ENCODE measurements at places on chromosomes 2 and 18.

DNA sequence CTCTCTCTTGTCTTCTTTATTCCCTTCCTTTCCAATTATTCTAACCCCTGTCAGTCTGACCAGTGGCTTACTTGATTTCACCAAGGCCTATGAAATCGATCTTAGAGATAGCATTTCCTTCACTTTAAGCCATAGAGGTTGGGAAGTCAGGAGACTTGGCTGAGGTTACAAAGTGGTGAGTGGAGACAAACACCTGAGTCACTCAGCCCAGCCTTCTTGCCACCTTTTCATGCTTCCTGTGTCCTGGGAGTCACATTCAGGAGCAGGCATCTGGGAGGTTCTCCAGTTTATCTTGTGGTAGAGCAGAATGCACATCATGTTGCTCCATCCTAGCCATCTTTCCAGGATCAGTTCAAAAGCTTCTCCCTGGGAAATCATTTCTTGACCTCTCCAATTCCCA, 59.1 kb downstream of the VSNL1 start:
- DNase-seq, result no peak

DNA sequence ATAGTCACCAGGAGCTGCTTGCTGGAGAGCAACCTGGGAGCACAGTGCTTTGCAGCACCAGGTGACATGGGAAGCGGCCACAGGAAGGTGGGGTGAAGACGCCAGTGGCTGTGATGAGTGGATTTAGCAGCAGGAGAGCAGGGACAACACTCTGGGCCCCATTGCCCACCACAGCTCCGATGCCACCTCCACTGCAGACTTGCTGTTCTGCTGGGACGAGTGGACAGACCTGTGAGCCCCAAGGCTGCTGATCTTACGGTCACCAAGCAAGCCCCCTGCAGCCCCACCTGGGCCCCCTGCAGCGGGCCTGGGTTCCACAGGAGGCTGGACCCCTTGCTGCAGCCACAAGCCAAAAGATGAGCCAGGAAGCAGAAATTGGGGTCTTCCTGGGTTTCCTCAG, 73.7 kb downstream of the CTIF start:
- DNase-seq, result no peak

- DNase-seq, result no peak
Measured at GRCh38 chr2:149904352-149905175, 317.0 kb upstream of the MMADHC start.

DNA sequence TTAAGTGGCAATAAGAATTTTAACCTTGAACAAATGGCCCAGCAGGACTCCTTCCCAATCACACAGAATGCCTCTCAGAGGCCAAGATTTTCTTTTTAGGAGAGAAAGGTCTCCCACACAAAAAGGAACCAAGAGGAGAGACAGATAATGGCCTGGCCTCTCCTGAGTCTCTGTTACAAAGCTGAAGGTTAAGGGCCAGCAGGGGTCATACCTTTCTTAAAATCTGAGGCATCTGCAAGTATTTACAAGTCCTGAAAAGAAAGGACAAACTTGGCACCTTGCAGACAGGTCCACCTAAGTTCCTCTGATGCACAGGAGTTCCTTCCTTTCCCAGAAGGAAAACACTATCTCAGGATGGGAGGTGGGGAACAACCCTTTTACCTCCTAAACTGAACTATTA, 142.3 kb downstream of the TMEM163 start:
- DNase-seq, result no peak

DNA sequence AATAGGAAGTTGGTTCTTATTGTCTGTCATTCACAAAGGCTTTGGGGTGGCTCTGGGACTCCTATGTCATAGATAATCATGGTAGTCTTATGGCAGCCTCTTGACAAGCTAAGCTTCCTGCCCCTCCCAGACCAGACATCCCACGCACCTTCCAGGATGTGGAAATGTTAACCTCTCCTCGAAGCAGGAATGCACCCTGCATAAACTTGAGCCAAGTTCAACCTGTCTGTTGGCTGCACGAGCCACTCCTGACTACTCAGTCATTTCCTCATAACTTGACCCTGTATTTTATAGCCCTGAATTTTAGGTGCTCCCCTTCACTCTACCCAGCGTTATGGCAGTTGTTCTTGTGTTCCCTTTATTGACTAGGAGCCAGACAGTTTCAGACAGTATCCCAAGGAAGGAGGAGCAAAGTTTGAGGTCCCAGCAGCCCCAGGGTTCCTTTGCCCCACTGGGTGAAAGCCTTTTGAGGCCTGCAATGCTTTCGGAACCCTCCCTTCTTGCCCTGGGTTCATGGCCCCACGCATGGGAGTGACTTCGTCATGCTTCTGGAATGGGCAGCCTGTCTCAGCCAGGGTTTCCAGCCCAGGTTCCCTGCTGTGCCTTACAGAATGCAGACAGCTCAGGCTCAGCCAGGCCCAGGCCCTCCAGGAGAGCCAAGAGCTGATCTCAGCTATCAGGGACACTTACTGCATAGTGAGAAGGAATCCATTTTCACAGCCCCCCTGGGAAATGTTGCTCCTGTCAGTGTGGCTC, 15.6 kb upstream of the INO80C start:
- DNase-seq, result no peak

DNA sequence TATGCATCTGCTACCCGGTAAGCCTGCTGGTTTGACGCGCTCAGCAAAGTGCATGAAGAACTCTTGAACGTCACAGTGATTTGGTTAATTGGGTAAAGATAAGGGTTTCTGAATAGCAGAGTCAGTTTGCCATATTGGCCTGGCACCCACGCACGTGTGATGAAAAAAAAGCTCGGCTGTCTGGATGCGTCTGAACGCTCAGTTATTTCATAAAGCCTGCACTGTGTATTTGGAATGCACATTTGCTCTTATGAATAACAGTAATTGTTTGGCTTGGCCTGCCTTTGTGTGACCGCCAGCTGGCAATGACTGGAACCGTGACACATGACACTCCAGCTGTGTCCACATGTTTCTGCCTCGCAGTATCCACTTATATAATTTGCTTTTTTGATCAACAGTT, 129.2 kb upstream of the MEIS1 start:
- no peak for DNase-seq

DNA sequence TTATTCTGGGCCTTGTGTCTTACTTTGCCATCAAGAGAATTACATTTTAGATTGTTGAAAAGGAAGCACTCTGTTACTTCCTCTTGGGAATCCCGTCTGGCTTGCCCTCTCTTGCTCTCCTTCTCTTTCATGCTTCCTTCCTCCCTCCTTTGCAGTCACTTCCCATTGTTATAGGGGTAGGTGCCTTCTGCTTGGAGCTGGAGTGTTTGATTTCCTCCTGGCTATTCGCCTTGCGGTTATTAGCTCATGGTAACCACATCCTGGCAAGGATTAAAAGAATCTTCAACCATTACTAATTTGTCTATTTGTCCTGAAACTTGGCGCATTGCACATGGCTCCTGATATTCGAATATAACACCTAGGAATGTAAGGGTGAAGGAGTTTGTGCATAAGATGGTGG, 115.0 kb downstream of the CERS6 start:
- no peak for DNase-seq

DNA sequence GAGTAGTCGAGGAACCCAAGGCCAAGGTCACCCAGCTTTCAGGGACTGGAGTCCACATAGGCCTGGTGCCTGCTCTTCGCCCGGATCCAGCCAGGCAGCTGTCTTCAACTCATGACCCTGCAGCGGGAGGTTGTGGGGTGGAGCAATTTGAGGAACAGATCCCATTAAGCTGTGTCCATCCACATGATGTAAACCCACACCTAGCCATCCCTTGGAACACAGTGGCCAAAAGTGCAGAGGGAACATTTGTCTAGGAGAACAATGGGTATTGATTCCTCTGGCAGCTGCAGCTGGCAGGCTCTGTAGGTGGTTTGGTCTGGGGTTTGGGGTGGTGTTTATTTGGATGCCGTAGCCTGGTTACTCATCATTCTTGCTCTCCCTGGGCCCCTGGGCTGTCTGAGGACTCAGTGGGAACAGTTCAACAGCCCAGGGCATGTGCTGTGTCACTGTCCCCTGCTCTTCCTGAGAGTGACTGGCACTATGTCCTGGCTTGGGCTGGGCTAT, 99.4 kb downstream of the TFCP2L1 start:
- no peak for DNase-seq

DNA sequence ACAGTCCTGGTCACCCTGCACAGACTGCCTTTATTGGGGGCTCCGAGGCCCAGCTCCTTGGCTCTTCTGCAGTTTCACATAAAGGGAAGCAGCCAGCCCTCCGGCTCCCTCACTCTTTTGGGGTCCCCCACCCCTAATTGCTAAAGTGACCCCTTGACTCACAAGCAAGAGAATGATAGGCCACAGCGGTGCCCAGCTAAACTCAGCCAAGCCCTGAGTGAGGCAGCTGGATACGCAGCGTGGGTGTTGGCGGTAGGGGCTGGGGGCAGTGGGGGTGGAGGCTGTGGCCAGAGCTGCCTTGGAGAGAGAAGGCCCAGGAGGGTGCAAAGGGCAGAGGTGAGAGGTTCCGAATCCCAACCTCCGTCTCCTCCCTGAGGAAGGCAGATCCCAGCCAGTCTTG, 25.5 kb upstream of the ALPP start:
- DNase-seq, result no peak

DNA sequence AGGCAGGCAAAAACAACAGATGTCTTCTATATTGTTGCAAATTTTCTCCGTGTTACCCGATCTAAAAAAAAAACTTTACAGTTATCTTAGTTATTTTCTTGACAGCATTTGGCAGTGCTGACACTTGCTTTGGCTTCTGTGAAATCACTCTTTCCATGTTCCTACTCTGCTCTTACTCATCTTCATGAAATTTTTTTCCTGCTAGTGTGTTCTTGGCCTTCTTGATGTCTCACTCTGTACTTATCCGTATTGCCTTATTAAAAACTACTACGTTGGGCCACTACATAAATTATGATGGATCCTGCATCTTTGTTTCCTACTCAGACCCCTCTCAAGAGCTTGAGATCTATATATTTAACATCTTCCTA, 134.4 kb downstream of the IKZF2 start:
- no peak for DNase-seq

DNA sequence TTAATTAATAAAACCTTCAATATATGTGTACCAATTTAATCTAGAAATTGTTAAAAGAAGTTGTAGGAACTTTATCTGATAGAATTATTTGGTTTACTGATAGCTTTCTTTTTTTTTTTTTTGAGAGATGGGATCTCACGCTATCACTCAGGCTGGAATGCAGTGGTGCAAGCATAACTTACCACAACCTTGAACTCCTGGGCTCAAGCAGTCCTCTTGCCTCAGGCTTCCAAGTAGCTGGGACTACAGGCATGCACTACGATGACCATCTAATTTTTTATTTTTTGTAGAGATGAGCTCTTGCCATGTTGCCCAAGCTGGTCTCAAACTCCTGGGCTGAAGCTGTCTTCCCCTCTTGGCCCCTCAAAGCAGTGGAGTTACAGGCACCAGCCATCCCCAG, 66.8 kb downstream of the CCDC138 start:
- DNase-seq, result no peak

GRCh38 chr18:67476585-67476984, 39.9 kb downstream of the DSEL start:
- DNase-seq, result no peak

- no peak for DNase-seq
Measured at GRCh38 chr2:101690547-101691152, 6.9 kb upstream of the MAP4K4 start.

GRCh38 chr2:45570671-45571334, 40.3 kb downstream of the SRBD1 start:
- no peak for DNase-seq

- DNase-seq, result no peak
Measured at GRCh38 chr2:4053769-4054493, 350.6 kb downstream of the DCDC2C start.

GRCh38 chr2:98912957-98913915, 22.8 kb downstream of the CRACDL start:
- DNase-seq, result no peak

DNA sequence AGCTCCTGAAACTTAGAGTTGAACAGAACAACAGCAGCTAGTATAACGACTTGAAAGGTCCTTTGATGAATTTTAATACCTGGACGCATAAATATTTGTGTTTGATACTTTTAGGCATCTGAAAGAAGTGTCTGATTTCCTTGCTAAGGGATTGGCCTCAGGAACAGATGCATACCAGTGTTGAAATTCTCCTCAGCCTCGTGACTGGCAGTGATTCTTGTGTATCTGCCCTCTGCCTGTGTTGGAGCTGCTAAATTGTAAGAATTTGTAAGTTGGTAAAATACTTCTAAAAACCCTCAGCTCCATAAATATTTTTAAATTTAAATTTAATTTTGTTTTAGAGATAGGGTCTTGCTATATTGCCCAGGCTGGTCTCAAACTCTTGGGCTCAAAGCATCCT, 22.4 kb upstream of the SCYGR1 start:
- DNase-seq, result no peak

GRCh38 chr2:37816036-37816435, 109.1 kb upstream of the RMDN2 start:
- DNase-seq, result no peak

GRCh38 chr18:32295604-32296003, 105.8 kb downstream of the MEP1B start:
- no peak for DNase-seq

- DNase-seq, result no peak
Measured at GRCh38 chr2:222024932-222025880, 273.6 kb downstream of the PAX3 start.

DNA sequence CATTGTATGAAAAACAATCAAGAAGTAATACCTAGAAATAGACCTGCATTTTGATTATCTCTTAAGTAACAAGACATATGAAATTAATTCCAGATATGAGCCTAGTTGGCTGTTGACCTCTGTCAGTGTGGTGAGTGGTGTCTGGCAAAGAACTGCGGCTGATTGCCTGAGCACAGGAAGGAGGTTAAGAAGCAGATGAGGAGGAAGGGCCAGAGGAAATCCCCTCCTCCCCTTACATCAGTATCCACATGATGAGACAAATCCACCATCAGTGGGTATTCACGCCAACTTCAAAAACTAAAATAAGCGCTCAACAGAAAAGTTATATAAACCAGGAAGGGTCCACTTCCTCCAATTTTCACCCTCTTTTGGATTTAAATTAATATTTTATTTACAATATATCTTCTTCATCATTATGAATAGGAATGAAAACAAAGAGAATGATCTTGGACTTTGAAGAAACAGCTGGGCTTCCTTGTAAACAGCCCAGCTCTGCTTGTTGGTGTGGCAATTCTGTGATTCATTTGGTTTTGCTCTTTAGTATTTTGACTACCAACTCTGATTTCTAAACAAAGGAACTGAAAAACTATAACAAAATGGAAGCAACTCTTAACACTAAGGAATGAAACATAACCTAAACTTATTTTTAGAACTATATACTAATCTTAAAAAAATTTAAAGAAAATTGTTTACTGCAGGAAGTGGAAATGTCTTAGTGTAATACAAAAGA, 27.3 kb downstream of the RFTN2 start:
- DNase-seq, result no peak

GRCh38 chr2:196252408-196253115, 81.2 kb upstream of the STK17B start:
- no peak for DNase-seq
